Urinary bladder (tissue), 4 donors: ENCODE measurements at places on chromosomes 1 and 21.

DNA sequence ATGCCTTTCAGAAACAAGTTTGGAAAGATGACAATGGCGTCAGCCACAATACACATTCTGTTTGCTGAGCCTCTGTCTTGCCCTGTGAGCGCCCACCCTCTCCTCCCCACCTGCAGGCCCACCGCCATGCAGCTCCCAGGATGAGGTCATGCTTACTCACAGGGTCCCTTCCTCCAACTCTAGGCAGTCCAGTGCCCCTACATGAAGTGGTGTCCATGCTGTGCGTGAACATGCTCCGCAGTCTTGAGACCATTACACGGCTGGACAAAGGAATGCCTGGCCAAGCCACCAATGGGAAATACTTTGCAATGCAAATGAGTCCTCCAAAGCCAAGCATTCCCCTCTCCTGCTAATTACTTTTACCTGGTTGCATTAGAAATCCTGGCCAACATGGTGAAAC lies 92.2 kb downstream of the CD58 start:
- no peak for DNase-seq

DNA sequence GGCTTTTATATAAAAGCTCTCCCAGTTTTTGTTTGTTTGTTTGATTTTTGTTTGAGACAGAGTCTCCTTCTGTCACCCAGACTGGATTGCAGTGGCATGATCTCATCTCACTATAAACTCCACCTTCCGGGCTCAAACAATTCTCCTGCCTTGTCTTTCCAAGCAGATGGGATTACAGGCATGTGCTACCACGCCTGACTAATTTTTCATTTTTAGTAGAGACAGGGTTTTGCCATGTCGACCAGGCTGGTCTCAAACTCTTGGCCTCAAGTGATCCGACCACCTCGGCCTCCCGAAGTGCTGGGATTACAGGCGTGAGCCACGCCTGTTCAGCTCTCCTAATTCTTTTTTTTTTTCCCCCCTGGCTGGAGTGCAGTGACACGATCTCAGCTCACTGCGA lies 4.4 kb downstream of the PCAT6 start:
- no peak for DNase-seq

- DNase-seq = no peak
Measured at GRCh38 chr1:23964790-23965740, 5.4 kb downstream of the PNRC2 start.

GRCh38 chr1:72433591-72433990 lies 151.3 kb upstream of the NEGR1 start:
- DNase-seq = no peak

- DNase-seq = no peak
Measured at GRCh38 chr1:234778221-234779159, 168.5 kb upstream of the IRF2BP2 start.

- no peak for DNase-seq
Measured at GRCh38 chr1:160550572-160551034, 27.5 kb upstream of the SLAMF6 start.

GRCh38 chr1:223421025-223421424 lies 27.8 kb downstream of the CCDC185 start:
- DNase-seq = no peak

- no peak for DNase-seq
Measured at GRCh38 chr1:81804312-81804711, 3.6 kb downstream of the ADGRL2 start.

- DNase-seq = no peak
Measured at GRCh38 chr1:48061162-48062136, 64.3 kb upstream of the TRABD2B start.

DNA sequence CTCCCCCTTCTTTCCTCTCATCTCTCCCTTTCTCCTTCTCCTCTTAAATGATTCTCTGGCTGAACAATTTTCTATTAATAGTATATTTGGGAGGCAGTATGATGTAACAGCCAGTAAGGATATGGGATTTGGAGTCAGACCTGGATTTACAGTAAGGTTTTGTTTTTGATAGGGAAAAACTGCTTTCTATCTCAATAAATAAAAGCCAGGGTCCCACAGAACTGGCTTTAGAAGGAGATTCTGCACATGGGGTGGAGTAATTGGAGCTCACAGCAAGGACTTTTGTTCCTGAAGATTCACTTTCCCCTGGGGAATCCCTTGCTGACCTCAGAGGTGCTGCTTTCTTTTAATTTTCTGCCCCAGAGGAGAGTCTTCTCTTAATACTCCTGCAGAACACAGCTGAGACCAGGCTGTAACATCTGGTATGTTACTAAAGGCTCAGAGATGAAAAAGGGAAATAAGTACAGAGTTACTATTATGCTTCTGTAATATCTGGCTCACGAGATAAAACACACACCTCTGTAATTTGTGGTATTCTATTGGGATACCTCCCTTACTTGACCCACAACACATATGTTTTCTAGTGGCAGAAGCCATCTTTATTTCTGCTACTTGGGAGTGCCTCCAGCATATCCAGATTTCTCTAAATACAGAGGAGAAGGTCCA lies 13.4 kb downstream of the EPB41 start:
- DNase-seq = peak; percentile 0

- peak; percentile 39 for DNase-seq
Measured at GRCh38 chr1:55580845-55581332, 365.7 kb upstream of the USP24 start.

DNA sequence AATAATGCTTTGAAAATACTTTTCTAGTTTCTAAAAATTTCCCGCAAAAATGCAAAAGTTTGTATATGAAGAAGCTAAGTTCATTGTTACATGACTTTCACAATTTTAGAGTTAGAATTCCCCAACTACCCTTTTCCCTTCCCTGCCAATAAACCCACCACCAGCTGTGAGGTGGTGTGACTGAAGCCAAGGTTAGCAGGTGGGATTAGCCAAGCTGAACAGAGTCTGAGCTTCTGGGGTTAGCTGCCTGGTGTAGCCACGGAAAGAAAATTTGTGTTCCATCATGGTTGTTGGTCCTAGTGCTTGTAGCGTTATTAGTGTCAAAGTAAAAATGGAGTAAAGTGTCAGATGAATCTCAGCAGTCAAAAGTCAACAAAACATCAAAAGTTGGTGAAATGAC lies 110.9 kb downstream of the ASTN1 start:
- no peak for DNase-seq

- no peak for DNase-seq
Measured at GRCh38 chr1:78762113-78762512, 112.5 kb downstream of the IFI44 start.

DNA sequence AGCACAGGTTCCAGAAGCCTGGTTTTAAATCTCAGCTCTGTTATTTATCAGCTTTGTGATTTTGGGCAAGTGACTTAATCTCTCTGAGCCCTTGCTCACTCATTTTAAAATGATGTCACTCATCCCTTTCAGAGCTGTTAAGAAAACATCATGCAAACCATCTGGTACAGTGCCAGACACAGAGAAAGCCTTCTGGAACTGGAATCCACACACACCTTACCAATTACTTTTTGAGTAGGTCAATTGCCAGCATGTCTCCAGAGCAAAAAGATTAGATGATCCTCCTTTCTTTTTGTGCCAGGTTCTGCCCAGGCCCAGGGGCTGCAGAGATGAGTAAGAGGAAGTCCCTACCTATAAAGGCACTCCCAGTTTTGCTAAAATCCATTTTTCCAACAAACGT lies 61.3 kb downstream of the ROR1 start:
- DNase-seq = no peak

- DNase-seq = no peak
Measured at GRCh38 chr1:172630868-172631267, 28.0 kb upstream of the FASLG start.

GRCh38 chr1:54781023-54781723 lies 16.9 kb upstream of the PARS2 start:
- DNase-seq = no peak

DNA sequence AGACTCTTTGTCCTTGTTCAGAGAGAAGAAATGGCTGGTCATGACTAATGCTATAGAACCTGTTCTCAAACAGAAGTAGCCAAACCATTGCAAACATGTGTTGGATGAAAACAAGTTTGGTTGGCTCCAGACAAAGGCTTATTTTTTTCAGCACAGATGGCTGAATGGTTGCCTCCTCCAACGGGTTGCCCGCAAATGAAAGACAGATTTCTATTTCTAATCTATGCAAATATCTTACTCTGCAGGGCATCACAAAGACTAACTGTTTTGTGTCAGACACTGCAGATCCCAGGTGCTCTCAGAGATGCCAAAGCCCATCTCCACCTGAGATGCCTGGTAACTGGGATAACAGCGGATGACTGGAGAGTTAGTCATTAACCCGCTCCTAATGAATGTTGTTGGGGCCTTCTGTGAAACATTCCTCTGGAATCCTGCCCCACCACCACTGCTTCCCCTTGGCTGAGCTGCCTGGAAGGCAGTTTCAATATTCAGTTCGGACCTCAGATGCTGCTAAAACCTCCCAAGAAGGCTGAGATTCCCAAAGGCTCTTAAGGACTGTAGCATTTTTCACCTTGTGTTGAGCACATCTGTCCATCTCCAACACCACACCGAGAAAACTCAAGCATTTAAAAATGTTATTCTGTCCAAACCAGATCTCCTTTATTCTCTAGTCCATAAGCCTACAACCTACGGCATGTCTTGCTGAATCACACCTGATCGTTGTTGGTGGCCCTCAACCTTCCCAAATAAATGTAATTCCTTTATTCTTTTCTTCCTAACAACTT lies 104.4 kb downstream of the PTPN14 start:
- DNase-seq = no peak

DNA sequence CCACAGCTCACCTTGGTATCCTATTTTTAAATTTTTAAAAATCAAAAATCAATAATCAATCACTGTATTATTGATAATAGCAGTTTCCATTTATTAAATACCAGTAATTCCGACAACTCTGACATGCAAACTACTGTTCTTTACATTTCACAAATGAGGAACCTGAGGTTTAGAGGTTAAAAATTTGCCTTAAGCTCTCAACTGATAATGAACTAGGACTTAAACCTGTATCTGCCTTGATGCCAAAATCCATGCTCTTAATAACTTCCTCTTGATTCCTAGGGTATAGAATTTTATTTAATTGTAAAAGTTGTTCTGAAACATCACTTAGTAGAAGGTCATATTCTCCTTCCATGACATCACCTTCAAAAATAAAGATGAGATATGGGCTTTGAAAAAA lies 5.6 kb downstream of the ARHGAP29 start:
- DNase-seq = no peak

- DNase-seq = no peak
Measured at GRCh38 chr1:221264848-221265247, 385.6 kb downstream of the HLX start.

DNA sequence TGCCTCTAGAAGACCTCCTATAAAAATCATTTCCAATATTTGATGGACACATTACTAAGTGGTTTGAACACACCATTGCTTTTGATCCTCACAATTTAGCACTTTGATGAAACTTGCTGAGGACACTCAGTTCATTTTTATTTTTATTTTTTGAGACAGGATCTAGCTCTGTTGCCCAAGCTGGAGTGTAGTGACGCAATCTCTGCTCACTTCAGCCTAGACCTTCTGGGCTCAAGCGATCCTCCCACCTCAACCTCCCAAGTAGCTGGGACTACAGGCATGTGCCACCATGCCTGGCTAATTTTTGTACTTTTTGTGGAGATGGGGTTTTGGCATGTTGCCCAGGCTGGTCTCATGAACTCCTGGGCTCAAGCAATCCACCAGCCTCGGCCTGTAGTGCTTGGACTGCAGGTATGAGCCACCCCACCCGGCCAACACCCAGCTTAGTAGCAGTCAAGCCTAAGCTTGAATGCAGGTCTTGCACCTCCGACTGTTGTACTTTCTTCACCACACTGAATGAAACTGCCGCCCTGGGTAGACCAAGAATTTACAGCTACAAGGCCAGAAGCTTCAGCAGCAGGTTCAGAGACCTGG lies 24.8 kb upstream of the ATP2B4 start:
- no peak for DNase-seq

DNA sequence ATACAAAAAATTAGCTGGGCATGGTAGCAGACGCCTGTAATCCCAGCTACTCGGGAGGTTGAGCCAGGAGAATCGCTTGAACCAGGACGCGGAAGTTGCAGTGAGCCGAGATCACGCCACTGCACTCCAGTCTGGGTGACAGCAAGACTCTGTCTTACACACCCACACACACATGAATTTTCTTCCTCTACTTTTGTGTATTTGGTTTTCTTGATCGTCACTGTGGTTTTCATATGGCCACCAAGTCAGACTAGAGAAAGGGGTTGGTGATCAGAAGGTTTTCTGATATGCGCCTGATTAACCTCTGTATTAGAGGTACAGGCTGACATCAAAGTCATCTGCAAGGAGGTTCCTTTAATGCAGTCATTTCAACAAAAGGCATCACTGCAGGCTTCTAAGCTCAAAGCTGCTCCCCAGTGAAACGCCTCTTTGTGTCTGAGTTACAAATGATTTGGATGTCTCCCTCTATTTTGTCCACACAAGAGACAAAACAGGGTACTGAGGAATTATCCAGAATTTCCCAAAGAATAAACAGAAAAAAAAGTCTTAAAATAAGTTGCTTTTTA lies 11.1 kb downstream of the SH2D1B start:
- no peak for DNase-seq

- DNase-seq = no peak
Measured at GRCh38 chr1:155160128-155160527, 13.0 kb downstream of the KRTCAP2 start.

DNA sequence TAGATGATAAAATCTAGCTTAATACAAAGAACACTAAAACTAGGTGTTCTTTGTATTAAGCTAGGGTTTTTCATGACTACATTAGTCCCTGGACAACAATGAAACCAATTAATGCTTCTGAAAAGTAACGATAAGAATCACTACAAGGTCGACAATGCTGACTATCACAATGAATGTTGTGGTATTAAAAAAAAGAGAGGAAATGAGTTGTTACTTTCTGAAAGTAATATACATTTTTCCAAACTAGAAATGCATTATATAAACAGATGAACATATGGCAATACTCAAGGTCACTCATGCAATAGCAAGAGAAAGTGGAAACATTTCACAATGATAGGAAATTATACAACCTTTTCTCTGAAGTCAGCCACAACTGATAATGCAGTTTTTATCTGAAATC lies 19.0 kb downstream of the DPH5 start:
- DNase-seq = no peak

DNA sequence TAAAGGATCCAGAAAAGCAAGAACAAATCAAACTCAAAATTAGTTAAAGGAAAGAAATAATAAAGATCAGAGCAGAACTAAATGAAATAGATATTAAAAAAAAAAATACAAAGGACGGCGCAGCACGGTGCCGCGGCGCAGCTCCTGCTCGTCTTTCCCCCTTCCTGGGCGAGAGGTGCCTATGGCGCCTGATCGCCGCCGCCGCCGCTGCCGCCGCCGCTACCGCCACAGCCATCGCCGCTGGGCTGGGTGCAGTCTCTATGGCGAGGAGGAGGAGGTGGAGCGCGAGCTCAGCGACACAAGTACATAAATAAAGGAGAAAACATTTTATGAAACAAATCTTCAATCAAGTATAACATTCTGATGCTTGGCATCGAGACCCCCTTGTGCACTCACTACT lies 77.6 kb upstream of the VANGL1 start:
- DNase-seq = no peak

DNA sequence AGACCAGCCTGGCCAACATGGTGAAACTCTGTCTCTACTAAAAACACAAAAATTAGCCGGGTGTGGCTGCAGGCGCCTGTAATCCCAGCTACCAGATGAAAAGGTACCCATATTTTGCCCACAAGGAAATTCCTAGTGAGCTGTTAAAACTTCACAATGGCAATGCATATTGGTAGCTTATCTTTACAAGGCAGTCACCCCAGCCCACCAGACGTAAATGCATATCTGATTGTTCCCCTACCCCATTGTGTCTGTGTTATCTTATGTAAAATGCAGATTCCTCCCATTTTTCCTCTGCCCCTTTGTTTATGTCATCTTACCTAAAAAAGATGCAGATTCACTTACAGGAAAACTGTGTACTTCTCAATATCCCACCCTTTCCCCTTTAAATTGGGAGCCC lies 103.1 kb upstream of the SLC2A1 start:
- no peak for DNase-seq

GRCh38 chr1:85626818-85627217 lies 46.3 kb downstream of the CCN1 start:
- DNase-seq = no peak
